ENCODE measurements at places on chromosomes 16 and 17. TPM values are rescaled to one million over a fixed set of nuclear protein-coding genes. Genes with fewer than 3 reads are reported as not detected.

DNA sequence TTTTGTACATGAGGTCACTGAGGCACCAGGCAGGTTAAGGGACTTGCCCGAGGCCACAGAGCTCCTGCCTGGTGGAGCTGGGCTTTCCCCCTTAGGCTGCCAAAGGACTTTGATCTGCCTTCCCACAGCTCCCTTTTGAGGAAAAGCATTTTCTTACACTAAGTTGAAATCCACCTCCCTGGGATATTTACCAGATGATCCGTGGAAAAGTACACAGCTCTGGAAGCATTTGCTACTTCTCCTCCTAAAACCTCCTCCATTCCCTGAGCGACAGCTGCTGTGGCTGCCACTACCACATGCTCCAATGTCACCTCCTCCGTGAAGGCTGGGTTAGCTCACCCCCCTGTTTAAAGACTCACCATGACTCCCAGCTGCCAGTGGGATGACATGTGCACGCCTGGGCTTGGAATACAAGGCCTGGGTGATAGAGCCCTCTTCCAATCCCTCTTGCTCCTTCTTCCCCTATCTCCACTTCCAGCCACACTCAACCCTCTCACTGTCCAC lies 1.2 kb upstream of the MPRIP start:
- DNase-seq = peak; percentile 71

The STX1B gene
- 0.77 TPM for total RNA-seq

DNA sequence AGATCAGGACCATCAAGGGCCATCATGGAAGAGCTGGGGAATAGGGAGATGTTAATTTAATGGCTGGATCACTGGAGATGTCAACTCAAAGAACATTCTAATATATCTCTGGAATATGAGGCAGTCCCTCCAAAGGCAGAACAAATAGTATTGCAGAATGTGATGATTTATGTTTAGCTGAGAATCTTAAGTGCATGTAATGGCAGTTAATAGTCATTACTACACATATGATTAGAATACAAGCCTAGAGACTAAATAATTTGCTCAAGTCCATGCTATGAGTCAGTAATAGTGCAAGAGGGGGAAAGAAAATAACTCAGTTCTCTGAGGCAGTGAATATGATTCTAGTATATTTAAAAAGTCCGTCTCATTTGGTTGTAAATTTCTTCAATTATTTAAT lies 32.3 kb downstream of the SNTB2 start:
- no peak for DNase-seq

DNA sequence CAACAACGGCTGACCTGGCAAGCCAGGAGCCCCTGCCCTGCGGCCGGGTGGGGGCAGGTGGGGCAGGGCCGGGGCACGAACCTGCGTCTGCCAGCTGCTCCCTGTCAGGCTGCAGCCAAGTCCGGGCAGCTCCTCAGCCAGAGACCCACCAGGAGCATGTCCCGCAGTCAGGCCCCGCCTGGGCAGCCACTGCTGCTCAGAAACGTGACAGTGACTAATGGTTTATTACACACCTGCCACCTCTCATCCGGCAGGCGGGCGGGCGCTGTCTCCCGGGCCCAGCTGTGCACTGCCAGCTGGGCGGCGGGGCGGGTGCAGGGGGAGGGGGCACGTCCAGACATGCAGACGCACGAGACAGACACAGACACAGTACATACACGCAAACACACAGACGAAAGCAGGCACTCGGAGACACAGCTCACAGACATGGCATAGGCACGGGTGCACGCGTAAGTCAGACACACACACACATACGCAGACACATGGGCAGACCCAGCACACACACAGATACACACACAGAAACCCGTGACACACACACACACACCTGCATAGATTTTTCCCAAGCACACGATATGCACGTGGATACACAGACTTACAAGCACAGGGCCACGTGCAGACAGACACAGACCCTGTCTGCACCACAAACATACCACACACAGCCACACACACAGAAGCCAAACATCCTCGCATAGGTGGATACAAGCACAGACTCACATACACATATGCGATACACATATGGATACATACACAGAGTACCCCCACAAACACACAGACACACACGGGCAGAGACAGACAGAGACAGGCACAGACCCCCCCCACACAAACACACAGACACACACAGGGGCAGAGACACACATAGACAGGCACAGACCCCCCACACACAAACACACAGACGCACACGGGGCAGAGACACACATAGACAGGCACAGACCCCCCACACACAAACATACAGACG lies 248.3 kb upstream of the CIBAR2 start:
- DNase-seq = no peak

The TAT gene
- not detected for total RNA-seq

DNA sequence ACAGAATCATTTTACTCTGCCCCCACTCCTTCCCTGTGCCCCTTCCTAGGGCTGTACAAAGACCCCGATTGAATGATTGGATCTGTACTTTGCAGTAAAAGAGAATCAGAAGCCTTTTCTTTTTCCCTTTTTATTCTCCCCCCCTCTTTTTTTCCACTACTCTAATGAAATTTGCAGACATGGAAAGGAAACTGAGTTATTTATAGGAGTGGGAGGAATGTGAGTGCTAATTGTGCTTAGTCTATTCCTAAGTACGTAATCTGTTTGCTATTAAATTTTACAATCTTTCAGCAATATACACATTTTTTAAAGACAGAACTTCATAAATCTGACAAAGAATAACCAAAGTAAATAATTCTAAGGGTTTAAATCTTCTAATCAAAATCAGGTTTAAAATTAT lies 314.3 kb downstream of the MAP2K6 start:
- DNase-seq = no peak
